ENCODE measurements at places on chromosomes 4 and X.

- no peak for DNase-seq
Measured at GRCh38 chr4:74716436-74716765, 77.9 kb downstream of the BTC start.

GRCh38 chr4:10405672-10406071, 51.6 kb downstream of the ZNF518B start:
- DNase-seq = no peak

- no peak for DNase-seq
Measured at GRCh38 chr4:24770032-24770584, 25.3 kb upstream of the SOD3 start.

GRCh38 chr4:14334166-14334565, 668.1 kb upstream of the CPEB2 start:
- no peak for DNase-seq

DNA sequence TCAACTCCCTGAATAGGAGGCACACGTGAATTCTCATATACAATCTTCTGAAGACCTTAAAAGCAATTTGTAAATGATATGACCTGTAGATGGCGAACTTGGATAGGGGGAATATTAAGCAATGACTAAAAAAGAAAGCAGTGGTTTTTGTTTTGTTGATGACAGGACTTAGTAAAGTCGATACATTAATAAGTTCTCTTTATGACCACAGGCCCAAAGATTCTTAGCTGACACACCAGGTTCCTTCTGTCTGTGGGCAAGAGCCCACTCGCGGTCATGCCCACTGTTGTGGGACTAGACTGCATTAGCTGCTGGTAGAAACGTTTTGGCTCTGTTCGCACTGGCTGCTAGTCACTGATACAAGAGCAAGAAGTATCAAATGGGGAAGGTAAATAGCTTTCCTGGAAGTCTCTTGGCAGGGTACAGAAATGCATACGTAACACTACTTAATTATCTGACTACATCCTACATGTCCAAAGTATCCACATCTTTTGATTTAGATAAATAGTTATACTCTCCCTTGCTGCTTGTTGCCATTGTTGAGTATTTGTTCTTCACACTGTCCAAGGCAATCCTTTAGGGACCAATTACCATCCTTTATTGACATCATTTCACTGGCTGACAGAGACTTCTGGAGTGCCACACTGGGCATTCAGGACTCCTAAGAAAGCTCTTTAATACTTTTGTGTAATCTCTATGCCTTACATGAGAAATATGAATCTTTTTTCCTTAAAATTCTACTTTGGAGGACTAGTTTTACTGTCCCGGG, 31.0 kb downstream of the ALPK1 start:
- DNase-seq = peak; percentile 48

DNA sequence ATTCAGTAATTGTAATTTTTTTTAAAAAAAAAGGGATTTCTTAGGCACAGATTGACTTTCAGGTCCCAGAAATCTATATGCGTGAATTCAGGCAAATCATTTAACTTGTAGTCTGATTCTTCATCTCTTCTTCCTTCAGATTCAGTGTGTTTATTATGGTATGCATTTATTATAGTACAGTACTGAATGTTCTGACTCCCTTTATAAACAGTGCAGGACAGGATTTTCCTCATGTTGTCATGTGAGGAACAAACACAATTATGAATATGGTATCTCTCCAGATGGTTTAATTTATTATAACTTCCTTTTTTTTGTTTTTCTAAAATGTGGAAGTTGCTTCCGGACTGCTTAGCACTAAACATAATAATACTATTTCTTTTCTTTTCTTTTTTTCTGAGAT, 54.2 kb downstream of the RPS3A start:
- no peak for DNase-seq

GRCh38 chrX:13685126-13685763, 3.7 kb upstream of the RAB9A start:
- no peak for DNase-seq

DNA sequence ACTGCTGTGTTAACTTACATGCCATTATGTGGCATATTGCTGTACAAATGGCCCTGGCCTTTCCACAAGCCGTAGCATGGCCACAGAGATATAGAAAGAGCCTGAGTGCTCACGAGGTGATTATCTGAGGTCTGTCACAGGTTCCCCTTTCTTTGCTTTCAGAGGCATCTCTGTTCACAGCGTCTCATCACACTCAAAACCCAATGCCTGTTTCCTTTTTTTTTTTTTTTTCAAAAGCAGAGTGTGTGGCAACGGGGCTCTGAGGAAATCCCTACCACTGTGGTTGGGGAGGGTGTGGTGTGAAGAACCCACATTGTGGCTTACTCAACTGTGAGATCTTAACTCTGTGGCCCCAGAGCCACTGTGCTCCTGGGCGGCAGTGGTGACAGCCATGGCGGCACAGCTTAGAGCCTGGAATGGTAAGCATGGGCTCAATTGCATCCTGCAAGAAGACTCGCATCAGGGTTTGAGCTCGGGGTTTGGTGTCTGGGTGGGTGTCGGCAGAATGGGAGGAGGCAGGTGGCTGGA, 30.8 kb downstream of the RTL5 start:
- DNase-seq = no peak

DNA sequence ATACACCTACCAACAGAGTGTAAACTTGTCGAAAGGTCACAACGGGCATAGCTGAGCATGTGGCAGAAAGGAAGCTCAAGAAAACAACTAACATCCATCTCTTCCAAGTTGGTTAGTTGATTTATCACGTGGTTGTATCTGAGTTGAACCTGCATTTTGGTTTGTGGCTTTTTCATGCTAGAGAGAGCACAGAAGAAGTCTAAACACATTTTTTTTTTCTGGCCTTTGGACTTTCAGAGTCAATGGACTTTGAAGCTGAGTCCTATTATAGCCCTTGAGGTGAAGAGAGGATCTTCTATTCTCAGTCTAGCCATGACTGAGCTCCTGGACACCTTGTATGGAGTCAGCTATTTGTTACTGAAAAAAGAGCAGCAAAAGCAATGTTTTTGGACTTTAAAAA, 150.6 kb upstream of the TRPC5 start:
- DNase-seq = no peak

- no peak for DNase-seq
Measured at GRCh38 chr4:142043509-142043908, 407.1 kb downstream of the IL15 start.

DNA sequence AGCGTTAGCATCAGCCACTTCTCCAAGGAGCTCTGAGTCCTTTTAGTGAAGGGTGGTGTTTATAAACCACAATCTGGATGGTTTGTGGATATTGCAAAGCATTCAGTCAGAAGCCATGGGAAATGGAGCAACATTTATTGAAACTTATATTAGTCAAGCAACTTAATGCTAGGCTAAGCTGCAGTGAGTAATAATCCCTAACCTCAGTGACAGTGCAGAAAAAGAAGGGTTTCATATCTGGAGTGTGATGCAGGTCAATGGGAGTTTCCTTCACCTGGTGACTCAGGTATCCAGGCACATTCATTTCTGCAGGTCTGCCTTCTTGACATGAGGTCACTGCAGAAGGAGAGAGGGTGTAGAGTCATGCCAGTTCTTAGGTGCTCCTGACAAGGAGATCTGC, 10.4 kb upstream of the DRD5 start:
- no peak for DNase-seq

DNA sequence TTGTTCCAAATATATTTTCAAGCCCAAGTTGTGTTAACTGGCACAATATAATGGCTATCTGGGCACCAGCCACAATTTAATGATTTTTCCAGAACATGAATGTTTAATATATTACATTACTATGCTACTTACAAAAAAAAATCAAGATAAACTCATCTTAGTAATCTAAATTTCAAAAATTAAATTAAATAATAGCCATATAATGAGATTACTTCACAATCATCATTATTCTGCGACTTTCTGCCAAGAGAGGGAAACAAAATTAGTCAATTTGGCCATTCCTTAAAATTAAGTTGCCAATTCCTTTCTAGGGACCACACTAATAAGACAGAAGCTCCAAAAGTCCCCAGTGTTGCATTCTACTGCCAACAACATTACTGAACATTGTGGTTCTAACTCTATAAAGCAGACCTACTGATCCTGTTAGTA, 7.5 kb downstream of the NEK1 start:
- DNase-seq = no peak

DNA sequence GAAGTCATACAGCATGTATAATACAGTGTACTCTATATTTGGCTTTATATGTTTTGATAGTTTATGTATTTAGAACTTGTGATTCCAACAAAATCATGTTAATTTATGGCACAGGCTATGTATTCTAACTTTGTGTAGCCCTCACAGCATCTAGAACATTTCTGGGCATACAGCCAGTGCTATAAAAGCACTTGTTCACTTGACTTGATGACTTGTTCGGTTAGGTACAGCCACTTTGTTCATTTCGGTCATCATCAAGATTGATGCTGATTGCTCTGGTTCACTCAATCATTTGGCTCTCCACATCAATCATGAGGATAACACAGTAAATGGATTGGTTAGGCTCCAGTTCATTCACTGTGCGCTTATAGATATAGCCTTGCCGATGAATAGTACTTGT, 97.6 kb upstream of the IRS4 start:
- no peak for DNase-seq

- peak; percentile 34 for DNase-seq
Measured at GRCh38 chrX:68183612-68184214, 249.6 kb downstream of the OPHN1 start.

DNA sequence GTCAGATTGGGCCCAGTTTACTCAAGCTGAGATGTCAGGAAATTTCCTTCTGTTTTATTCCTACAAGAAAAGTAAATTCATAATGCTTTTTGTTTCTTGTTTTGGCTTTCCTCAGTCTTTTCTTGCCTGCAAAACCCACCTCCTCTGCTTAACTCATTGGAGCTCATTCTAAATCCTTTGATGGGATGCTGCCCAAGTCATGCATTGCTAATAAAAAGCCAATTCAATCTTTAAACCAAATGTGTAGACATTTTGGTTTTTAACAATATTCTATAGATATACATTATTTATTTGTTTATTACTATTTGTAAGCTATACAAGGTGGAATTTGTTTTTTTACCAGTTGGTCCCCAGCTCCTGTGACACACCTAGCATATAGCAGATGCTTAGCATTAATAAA, 13.2 kb upstream of the PDE5A start:
- DNase-seq = no peak

DNA sequence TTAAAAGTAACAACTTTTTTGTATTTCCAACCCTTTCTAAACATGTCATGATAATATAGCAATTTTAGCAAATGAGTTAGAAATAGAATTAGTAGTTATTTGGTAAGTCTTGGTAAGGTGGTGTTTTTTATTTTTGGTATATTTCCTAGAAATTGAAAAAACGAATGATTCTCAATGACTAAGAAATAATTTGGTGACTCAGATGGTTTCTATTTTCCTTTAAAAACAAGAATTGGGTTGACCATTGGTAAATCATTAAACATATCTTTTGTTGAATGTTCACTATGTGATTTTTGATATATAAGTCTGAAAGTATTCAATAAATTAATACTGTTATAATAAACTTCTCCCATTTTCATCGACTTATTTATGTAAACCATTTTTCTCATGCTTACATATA, 206.2 kb upstream of the BANK1 start:
- DNase-seq = no peak

GRCh38 chr4:185424905-185425646, 688 bp downstream of the UFSP2 start:
- peak; percentile 35 for DNase-seq

DNA sequence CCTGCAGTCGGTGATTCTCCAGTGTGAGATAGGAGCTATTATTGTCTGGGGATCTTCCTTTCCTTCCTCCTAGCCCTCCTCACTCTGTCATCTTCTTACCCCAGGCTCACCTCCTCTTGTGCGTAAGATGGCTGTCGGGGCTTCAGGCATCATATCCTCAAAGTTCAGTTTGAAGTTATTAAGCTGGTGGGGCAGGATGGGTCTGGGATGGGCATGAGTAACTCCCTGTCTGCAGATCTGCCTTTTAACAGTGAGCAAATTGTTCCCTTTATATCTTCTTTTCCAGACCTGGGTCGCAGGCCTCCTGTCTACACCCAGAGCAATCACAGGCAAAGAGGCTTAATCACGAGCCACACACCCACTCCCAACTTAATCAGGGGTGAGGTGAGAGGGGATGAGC, 900 bp upstream of the MTMR1 start:
- DNase-seq = no peak

- no peak for DNase-seq
Measured at GRCh38 chrX:75115707-75116413, 40.2 kb downstream of the ABCB7 start.

GRCh38 chr4:53055274-53055673, 193.2 kb downstream of the RASL11B start:
- DNase-seq = no peak

All from NCI-H2227 treated with DMSO at 0.1 percent for 48 hours (cell line).